ENCODE measurements at places on chromosomes 5 and 9.

DNA sequence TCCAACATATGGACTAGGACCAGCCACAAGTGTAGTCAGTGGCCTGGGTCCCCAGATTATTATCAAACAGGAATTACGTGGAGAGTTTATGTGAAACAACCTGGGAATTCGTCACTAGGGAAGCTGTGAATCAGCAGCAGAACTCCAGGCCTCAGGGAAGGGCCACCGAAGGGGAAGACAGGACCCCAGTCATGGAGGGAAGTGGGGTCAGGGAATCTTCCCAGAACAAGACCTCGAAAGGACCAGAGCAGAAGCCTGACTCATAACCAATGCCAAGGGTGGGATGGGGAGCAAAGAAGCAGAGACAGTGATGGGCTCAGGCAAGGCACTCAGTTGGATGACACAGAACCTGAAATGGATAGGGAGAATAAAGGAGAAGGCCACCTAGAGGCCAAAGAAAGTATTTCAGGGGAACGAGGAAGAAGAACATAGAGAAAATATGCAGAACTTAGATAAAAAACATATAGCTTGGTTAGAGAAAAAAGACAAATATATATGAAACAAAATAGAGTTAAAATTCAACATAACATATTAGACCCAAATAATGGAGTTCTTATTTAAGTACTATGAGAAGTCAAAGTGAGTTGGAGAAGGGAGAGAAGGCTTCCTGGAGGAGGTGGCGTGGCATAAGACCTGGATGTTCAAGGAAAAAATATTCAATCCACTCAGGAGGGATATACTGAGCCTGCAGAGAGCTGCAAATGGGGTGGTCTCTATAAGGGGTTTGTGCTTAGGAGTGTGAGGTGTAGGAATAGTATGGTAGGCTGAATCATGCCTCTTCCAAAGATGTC lies 66.7 kb upstream of the CAST start:
- no peaks in the 10 kb centered on the region for H3K36me3 ChIP-seq
- no peak overlapping the region for H3K27ac ChIP-seq
- no peaks in the 10 kb centered on the region for H3K4me1 ChIP-seq
- H3K27me3 ChIP-seq, result no peaks in the 10 kb centered on the region

DNA sequence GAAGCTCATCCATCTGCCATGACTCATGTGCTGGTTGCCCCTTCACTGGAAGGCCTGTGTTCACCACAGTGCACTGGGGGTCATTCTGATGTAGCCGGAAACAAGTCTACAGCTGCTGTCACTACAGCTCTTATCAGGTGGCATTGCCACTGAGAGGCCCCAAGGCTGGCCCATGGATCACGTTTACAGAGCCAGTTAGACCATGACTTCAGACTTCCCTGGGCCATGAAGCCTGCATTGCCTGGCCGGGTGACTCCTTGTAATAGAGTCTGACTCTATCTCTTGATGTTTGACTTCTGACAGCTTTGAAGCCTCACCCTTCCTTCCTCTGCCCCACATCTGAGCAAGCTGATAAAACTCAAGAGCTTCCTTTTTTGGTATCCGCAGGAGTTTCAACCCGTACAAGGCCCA lies 473.5 kb upstream of the DAP start:
- no peaks in the 10 kb centered on the region for H3K36me3 ChIP-seq
- H3K27ac ChIP-seq, result no peak overlapping the region
- H3K4me3 ChIP-seq, result no peak overlapping the region
- no peaks in the 10 kb centered on the region for H3K4me1 ChIP-seq
- DNase-seq, result peak; percentile 22

DNA sequence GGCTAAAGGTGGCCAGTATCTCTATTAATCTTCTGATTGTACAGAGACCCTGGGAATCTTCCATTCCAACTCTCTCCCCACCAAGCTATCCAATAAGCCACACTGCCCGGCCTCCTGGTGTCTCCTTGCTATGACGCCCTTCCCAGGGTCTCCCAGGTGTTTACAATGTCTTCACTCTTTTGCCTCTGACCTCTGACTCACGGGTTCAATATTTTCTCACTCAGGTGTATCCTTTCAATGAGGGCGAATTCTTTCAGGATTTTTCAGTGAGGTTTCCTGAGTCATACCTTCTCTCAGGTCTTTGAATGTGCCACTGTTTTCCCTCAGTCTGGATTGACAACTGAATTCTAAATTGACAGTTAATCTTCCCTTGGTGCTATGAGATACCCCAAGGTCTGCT lies 53.7 kb upstream of the IRX4 start:
- H3K4me3 ChIP-seq, result no peak overlapping the region
- H3K4me1 ChIP-seq, result no peaks in the 10 kb centered on the region
- H3K36me3 ChIP-seq, result no peaks in the 10 kb centered on the region
- H3K27me3 ChIP-seq, result no peaks in the 10 kb centered on the region

- no peaks in the 10 kb centered on the region for H3K27me3 ChIP-seq
- H3K27ac ChIP-seq, result no peak overlapping the region
- no peaks in the 10 kb centered on the region for H3K4me1 ChIP-seq
- no peak for DNase-seq
- no peaks in the 10 kb centered on the region for H3K36me3 ChIP-seq
- no peak overlapping the region for H3K4me3 ChIP-seq
Measured at GRCh38 chr9:13735181-13735580, 455.7 kb upstream of the MPDZ start.

DNA sequence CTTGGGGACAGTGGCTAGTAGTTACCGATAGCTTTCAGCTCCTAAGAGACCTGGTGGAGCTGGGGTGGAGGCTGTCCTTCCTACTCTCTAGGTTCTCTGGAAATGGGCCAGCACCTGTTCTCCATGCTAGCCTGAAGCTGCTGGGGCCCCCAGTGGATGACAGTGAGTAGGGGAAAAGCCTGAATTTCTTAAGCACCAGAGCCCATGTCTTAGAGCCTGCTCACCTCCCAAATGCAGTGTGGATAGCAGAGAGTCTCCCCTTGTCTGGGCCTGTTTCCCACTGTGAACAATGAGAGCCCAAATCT lies 105.8 kb downstream of the DAB2IP start:
- peak overlapping the region; percentile 12 for H3K27ac ChIP-seq
- no peak overlapping the region for H3K4me3 ChIP-seq
- H3K4me1 ChIP-seq, result no peaks in the 10 kb centered on the region

DNA sequence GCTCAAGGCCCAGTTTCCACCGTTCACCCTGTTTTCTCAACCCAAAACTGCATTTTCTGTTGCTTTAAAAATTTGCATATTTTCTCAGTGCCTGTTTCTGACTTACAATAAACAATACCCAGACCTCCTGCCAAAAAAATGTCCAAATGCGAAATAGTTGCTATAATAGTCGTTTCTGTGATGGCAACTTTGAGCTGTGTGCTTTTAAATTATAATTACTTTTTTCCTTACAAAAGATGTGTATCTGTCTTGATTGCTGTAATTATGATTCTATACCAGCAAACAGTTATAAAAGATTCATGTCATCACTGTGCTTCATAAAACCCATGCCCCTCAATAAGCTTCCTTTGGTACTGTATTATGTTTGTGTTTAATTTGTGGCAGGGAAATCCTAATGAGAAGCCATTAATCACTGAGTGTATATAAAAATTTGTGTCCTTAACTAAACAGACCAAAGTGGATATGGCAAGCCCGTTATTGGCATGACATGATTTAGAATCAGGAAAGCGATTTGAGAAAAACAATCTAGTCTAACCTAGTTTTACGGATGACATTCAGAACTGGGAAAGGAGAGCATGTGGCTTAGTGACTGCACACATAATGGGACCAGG lies 5.4 kb upstream of the SLC1A3 start:
- H3K27me3 ChIP-seq, result no peaks in the 10 kb centered on the region
- H3K4me1 ChIP-seq, result no peaks in the 10 kb centered on the region
- H3K36me3 ChIP-seq, result no peaks in the 10 kb centered on the region
- no peak for DNase-seq

- no peak overlapping the region for H3K27ac ChIP-seq
- H3K36me3 ChIP-seq, result no peaks in the 10 kb centered on the region
Measured at GRCh38 chr5:151953833-151954232, 29.2 kb upstream of the GLRA1 start.

GRCh38 chr5:146073239-146073900 lies 32.0 kb downstream of the PLAC8L1 start:
- no peaks in the 10 kb centered on the region for H3K27me3 ChIP-seq
- H3K4me3 ChIP-seq, result no peak overlapping the region
- DNase-seq, result no peak
- no peaks in the 10 kb centered on the region for H3K4me1 ChIP-seq
- H3K27ac ChIP-seq, result no peak overlapping the region

GRCh38 chr5:81147011-81147885 lies 85.9 kb upstream of the CKMT2 start:
- H3K27me3 ChIP-seq, result no peaks in the 10 kb centered on the region
- no peaks in the 10 kb centered on the region for H3K4me1 ChIP-seq
- H3K27ac ChIP-seq, result no peak overlapping the region
- no peak for DNase-seq
- no peak overlapping the region for H3K4me3 ChIP-seq

GRCh38 chr5:69517763-69518212 lies 25.2 kb downstream of the OCLN start:
- H3K27me3 ChIP-seq, result no peaks in the 10 kb centered on the region
- no peak for DNase-seq
- no peak overlapping the region for H3K27ac ChIP-seq
- no peaks in the 10 kb centered on the region for H3K4me1 ChIP-seq
- no peaks in the 10 kb centered on the region for H3K36me3 ChIP-seq
- no peak overlapping the region for H3K4me3 ChIP-seq

DNA sequence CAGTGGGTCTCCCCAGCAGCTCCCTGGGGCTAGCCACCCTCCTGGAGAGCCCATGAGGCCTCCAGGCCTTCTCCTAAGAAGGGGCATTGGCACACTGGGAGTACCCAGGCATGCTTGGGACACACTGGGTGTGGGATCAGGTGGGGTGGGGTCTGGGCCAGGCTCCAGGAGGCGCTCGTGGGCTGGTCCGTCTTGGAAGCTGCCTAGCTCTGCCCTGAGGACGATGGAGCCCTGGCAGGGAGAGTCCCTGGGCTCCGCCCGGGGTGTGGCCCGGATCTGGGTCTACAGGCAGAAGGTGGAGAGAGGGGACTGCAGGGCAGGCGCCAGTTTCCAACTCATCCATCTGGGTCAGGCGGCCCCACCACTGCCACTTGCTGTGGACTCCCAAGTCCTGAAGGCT lies 2.4 kb downstream of the PRRX2 start:
- H3K27ac ChIP-seq, result no peak overlapping the region
- DNase-seq, result no peak
- H3K36me3 ChIP-seq, result no peaks in the 10 kb centered on the region
- peaks cover 5% of the 10 kb centered on the region for H3K27me3 ChIP-seq
- H3K4me3 ChIP-seq, result no peak overlapping the region
- no peaks in the 10 kb centered on the region for H3K4me1 ChIP-seq

GRCh38 chr5:42923710-42924109 lies 112.0 kb upstream of the SELENOP start:
- no peak for DNase-seq
- no peak overlapping the region for H3K4me3 ChIP-seq
- H3K36me3 ChIP-seq, result no peaks in the 10 kb centered on the region
- H3K27me3 ChIP-seq, result no peaks in the 10 kb centered on the region
- no peaks in the 10 kb centered on the region for H3K4me1 ChIP-seq

DNA sequence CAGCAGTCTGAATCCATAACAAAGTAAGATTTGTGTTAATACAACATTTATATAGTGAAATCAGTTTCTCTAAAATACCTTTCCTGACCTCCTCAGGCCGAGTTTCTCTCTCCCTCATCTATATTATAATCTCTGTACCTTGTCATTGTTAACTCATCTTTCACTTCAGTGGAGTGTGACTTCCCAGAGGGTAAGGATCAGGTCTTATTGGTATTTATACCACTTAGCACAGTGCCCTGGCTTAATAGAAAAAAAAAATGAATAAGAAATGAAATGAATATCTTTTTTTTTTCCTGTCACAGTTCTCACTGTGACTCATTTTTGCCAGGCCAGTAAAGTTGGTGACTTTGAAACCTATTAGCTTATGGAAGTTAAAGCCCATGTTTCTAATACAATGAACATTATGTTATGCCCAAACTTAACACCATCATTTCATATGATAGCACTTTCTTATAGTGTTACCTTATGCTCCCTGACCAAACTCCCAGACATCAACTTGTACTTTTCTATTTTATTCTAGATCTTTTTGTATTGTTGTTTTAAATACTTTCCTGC lies 90.1 kb downstream of the NR3C1 start:
- H3K36me3 ChIP-seq, result no peaks in the 10 kb centered on the region
- no peak for DNase-seq
- no peak overlapping the region for H3K27ac ChIP-seq
- H3K4me3 ChIP-seq, result no peak overlapping the region

GRCh38 chr9:131954299-131954698 lies 125.4 kb downstream of the MED27 start:
- H3K4me1 ChIP-seq, result no peaks in the 10 kb centered on the region
- DNase-seq, result no peak
- no peaks in the 10 kb centered on the region for H3K36me3 ChIP-seq
- H3K27ac ChIP-seq, result no peak overlapping the region

DNA sequence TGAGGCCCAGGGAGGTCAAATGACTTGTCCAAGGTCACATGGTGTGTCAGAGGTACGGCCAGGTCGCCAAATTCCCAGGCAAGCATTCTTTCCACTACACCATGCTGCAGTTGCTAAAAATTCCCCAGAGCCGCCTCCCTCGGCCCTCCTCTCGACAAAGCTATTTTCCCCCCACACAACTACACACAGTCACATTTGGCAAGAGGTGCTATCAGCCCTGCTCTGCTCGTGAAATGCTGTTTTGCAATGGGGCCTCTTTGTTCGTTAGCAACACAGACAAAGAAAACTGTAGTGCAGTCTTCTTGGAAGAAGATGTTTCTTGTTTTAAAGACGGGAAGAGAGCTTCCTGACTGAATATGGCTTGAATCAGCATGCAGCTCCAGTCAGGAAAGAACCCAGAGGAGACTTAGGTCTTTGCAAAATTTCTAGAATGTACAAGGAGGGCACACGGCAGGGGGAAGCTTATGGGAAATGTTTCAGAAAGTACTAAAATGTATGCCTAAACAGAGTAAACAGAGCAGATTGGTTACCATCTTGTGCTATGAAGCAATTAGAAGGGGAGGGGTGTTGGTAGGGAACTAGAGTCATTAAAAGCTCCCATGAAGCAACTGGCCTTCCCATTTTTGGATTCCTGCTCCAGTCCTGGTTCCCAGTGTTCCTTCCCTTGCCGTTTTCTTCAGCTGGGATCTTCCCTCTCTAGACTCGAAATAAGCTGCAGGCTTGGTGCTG lies 14.2 kb downstream of the SLIT3 start:
- H3K4me1 ChIP-seq, result peaks cover 31% of the 10 kb centered on the region
- H3K36me3 ChIP-seq, result no peaks in the 10 kb centered on the region
- DNase-seq, result peak; percentile 63
- H3K27ac ChIP-seq, result peak overlapping the region; percentile 66

All from uterus (tissue), 4 donors.